ENCODE measurements at places on chromosomes 5 and 9. TPM values are rescaled to one million over a fixed set of nuclear protein-coding genes. Genes with fewer than 3 reads are reported as not detected.

- peak; percentile 88 for DNase-seq
Measured at GRCh38 chr5:142472306-142472951, 147.6 kb upstream of the SPRY4 start.

DNA sequence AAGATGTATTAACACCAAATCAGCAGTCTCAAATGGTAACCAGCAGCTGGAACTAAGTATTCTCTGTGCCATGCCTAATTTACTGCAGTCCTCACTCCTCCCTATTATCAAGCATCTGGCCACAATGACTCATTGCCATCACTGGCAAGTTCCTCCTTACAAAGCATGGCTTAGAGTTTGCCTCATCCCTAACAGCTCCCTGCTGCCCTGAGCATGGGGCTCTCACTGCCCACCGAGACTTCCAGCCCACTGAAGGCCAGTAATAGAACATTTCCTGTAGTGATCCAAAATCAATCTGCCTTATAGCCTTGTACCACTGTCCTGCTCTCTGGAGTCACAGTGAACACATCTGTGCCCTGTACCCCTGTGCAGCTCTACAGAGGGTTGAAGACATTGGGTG lies 211.9 kb upstream of the TRIM32 start:
- DNase-seq = peak; percentile 49

DNA sequence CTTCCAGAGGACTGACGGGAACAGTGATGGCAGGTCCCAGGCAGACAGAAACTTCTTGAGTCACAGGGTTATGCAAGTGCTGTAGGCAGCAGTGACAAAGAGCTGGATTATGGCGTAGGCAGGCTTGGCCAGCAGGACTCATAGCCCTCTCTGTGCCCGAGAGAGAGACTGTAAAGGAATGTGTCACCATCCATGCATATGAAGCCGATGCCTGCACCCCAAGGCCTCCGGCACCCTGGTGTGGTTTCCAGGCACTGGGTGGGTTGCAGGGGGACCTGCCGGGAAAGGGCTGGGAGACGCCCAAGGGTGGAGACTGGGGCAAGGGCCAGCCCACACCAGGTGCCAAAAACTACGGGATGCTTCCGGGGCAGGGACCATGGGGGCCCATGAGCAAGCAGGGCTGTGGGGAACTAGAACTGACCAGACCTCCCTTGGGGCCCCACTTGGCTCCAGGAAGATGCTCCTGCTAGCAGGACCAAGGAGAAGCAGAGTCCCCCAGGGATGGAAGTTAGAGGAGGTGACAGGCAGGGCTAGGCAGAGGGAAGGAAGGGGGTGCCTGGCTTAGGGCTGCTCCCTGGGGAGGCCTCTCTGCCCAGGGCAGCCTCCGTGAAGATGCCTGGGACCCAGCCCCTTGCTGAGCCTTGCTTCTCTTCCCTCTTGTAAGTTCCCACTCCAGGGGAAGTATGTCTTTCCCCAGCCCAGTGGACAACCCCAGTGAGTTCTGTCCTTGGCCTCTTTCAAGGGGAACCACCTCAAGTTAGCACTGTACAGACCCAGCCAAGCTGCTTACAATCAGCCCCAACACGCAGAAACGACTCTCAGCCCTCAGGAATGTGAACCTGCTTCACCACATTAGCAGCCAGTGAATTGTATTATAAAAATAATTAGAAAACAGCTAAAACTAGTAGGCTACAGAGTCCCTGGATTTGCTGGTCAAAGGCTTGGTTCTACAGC lies 10.5 kb upstream of the IPPK start:
- peak; percentile 59 for DNase-seq

- no peak for DNase-seq
Measured at GRCh38 chr9:19026375-19026774, 6.6 kb downstream of the SAXO1 start.

DNA sequence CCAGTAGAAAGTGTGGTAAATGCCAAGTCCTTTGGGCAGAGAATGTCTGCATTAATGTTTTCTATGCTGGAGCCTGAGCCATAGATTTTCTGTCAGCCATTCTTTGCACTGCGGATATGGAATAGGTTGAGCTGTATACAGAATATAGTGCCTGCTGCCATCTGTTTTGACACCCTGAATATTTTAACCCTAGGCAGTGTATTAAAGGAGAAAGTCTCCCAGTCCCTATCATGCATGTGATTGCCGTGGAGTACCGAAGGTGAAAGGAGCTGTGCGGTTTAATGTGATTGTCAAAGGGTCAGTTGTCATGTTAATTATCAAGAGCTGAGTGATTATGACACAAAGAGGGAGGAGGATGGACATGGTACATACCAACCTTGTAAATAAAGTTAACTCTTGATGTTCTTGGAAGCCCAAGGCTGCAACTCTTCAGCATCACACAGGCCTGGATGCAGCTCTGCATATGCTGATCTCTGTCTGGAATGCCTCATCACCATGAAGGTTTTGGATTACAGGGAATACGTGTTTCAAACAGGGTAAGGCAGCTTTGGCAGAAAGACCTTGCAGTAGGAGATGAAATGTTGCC lies 247.1 kb upstream of the ELAVL2 start:
- no peak for DNase-seq

GRCh38 chr9:16205455-16205854 lies 652.6 kb downstream of the CCDC171 start:
- peak; percentile 52 for DNase-seq

- DNase-seq = peak; percentile 70
Measured at GRCh38 chr9:69757996-69758675, 1.7 kb downstream of the PTAR1 start.

DNA sequence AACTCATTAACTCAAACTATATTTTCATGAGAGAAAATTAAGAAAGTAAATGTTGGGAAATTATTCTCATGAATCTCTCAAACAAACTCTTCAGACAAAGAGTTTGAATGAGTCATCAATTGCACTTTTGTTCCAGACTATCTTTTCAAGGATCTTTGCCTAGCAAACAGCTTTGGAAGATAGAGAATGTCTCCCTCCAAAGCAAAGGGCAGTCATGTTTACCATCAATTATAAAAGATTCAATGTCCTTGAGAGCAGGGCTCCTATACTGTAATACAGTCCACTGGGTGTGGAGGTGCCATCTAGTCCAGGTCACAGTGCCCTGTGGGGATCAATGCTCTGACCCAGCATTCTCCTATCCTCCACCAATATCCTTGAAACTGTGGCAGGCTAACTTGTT lies 1429.3 kb downstream of the EFNA5 start:
- no peak for DNase-seq

- DNase-seq = no peak
Measured at GRCh38 chr5:57627661-57628060, 145.1 kb upstream of the ACTBL2 start.

Gene TAF11L10
- total RNA-seq = not detected

Gene MRPS27
- 83.6 TPM for total RNA-seq

Gene BSPRY
- not detected for total RNA-seq

Measured in fibroblast of the aortic adventitia (primary cell).